ENCODE measurements at places on chromosomes 12 and 14.

GRCh38 chr12:101931498-101932326 is 54.3 kb downstream of the DRAM1 start:
- DNase-seq, result no peak

GRCh38 chr14:68658943-68659931 is 133.6 kb downstream of the ZFP36L1 start:
- DNase-seq, result no peak

DNA sequence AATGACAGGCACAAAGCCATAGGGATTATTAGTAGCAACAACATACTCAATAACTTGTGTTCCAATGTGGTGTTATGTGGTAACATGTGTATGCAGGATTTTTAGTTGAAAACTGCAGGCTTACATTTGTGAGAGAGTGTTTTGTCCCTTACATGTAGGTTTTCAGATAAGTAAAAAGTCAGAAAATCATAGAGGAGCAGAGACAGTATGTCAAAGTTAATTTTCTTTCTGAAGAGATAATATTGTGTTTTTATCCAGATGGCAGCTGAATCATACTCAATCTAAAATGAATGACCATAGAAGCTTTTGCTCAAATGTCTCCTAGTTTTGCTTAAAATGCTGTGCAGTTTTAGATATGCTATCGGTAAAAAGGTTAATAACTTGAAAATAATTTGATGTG is 277.0 kb downstream of the TRHDE start:
- DNase-seq, result no peak

DNA sequence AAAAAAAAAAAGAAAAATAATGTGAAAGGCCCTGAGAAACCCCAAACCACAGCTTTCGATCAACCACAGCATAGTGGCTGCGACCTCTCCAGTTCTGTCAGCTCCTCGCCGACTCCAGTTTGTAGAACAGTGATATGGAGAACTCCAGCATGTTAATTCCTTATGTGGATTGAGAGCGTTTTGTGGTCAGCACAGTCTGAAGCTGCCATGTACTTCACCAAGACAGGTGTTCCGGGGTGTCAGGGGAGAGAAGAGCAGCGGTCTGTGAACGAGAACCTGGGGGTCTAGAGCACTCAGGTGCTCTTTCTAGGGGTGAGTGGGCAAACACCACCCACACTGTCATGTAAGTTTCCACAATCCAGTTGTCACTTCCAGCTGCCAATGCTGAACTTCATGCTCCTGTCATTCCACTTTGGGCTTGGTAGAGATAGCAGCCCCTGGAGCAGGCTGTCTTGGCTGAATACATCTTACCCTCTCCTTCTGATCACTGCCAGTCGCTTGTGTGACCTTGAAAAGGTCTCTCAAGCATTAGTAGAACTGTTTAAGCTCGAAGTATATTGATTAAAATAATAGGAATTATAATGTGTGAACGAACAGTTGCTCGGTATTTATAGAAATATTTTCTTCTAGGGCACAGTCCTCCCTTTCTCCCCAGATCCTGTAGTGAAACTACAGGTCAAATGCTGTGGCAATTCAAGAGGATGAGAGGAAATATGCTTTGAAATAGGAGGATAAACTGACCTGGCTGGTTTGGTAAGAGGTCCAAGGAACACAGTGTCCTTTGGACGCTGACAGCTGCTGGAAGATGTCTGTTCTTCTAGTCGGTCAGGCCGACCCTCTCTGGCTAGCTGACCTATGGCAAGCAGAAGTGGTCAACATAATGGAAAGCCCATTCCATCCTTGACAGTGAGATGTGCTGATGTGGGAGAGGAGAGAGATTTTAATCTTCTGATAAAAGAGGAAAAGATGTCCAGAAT is 15.7 kb upstream of the MAX start:
- DNase-seq, result no peak

DNA sequence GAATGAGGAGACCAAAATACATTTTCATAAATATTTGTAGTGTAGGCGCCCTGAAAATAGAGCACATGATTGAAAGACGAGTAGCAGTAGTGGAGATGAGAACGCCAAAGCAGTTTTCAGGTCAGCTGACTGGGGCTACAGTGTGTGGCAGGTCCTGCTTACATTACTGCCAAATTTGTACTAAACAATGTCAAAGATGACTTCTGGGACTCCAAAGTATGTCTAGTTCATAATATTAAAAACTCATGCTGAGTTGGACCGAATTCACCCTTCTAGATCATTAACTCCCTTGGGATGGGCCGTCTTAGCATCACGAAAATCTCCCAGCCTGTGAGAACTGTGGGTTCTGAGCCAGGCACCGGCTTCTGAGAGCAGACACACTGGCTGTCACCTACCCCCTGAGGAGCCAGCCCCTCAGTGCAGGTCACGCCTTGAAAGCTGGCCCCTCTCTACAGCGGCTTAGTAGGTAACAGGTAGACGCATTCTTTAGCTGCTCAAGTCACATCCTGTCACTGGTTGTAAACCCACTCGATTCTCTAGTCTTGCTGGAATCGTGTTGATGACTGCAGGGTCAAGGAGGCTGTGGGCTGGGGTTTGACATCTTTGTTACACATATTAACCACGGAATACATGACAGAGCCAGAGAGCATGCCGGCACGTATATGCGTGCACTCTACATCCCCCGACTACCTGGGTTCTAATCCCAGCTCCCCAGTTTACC is 210.4 kb downstream of the ETV6 start:
- no peak for DNase-seq

- no peak for DNase-seq
These were observed 82.1 kb downstream of the SPTSSA start for GRCh38 chr14:34379816-34380470.

- no peak for DNase-seq
These were observed 282.1 kb downstream of the RPS29 start for GRCh38 chr14:49303946-49304516.

DNA sequence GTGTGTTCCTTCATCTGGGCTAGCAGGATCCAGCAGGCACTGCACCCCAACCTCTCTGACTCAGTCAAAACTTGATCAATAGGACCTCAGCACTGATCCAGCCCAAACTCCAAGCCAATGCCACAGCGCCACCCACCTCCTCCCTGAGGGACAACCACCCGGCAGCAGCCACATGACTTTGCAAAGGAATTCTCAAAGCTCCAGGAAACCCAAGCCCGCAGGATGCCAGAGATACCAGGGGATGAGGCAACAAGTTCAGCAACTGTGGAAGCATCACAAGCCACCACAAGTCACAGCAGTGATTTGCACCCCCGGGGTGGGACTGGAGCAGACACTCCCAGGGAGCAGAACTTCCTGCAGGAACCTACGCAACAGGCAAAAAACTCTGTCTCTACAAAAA is 37.3 kb downstream of the ACTN1 start:
- DNase-seq, result peak; percentile 68

DNA sequence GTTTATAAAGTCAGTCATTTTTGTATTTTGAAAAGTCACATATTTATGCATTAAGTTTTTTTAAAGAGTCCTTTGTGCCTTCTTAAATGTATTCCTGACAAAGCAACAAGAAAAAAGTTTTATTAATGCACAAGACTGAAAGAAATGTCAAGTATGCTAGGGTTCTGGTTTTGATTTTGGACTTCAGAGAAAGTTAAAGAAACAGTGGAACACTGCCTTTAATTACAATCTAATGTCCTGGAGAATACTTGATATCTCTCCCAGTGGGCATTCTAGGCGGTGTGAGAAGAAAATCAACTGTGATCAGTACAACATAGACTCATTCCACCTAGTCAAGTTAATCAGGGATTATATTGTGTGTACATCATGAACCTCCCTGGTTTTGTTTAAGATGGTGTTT is 49.9 kb downstream of the PRICKLE1 start:
- no peak for DNase-seq

DNA sequence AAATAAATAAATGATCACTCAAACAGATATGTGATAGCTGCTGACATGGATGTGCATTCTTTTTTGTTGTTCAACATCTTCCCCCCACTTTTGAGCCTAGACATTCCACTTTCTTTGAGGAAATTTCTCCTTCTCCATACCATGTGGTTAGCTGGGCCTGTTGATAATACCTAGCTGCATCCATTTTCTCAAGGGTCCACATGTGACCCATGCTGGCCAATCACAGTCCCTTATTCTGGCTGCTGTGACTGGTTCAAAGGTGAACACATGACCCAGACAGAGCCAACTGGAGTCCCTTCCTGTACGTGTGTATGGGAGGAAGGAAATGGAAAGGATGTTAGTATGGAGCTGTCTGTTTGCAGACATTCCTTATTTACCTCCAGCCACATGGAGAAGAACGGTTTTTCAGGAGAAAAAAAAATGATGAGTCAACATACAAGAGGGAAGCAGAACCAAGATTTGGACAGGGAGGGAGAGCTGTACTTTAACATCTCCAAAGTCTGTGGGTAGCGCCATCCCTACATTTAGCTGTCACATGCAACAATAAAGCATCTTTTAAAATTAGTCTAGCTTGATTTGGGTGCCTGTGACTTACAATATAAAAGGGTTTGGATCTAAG is 391.7 kb upstream of the TBX3 start:
- no peak for DNase-seq

- no peak for DNase-seq
These were observed 30.3 kb downstream of the PPP2R5E start for GRCh38 chr14:63512861-63513260.

- DNase-seq, result no peak
These were observed 1304.9 kb downstream of the TMEM121 start for GRCh38 chr14:106831322-106831720.

- DNase-seq, result no peak
These were observed 31.5 kb downstream of the CLEC1A start for GRCh38 chr12:10067264-10067663.

DNA sequence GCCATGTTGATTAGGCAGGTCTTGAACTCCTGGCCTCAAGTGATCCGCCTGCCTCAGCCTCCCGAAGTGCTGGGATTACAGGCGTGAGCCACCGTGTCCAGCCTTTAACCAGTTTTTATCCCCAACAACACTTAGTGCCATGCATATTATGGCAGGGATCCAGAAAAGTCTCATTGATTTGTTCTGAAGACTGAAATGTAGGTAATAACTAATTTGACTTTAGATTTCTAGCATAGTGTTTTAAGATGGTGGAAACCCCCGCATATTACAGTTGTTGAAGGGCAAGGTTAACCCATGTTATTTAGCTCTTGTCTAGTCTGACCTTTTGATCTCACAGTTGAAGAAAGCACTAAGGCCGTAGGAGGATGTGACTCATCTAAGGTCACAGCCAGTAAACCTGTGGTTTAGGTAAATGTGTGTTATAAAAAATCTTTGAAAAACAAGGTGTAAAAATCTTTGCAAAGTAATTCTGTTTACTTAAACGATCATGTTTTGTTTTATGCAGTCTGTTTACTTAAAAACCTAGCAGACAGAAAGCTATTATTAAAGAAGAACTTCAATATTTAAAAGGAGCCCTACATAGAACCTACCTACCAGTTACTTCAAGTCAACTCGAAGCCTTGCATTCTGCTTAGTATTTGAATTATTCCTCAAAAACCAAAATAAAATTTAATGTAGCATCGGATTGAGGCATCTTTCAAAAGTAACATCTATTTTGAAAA is 24.8 kb downstream of the BICDL1 start:
- no peak for DNase-seq

DNA sequence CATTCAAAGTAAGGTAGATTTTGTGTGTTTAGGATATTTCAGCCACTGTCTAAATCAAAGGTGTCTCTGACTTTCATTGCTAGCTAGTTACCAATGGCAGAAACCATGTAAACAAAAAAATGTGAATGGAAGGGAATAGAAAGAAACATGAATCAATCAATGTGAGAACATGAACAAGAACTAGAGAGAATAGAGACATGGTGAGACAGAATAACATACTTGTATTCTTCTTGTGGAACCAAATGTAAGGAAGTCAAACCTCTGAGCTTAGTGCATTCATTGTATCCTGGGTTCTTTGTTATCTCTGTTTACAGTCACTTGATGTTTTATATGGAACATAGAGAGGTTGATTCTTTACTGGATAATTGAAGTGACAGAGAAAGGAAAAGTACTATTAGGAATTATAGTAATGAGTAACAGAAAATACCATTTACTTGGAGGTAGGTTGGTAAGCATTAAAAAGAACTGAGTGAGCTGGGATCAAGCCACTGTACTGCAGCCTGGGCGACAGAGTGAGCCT is 2.6 kb upstream of the WNK1 start:
- no peak for DNase-seq

DNA sequence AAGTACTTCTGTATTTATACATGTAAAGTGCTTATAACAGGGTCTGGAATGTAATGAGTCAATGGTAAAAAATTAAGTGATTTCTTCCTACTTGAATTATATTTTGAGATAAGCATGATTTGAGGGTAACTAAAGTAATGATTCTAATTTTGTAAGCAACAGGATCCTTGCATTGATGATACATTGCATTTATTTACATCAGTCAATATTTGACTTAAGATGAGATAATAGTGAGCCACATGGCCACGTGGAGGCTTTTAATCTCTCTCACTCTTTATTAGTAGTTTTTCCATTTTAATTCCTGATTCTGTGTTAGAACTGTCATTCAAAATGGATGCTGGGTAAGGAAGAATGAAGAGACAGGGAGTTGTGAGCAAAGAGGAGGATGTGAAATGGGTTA is 298.1 kb upstream of the PRICKLE1 start:
- DNase-seq, result no peak

GRCh38 chr12:69987579-69988091 is 162.6 kb downstream of the MYRFL start:
- no peak for DNase-seq

GRCh38 chr12:77992760-77993159 is 162.1 kb downstream of the NAV3 start:
- DNase-seq, result no peak

DNA sequence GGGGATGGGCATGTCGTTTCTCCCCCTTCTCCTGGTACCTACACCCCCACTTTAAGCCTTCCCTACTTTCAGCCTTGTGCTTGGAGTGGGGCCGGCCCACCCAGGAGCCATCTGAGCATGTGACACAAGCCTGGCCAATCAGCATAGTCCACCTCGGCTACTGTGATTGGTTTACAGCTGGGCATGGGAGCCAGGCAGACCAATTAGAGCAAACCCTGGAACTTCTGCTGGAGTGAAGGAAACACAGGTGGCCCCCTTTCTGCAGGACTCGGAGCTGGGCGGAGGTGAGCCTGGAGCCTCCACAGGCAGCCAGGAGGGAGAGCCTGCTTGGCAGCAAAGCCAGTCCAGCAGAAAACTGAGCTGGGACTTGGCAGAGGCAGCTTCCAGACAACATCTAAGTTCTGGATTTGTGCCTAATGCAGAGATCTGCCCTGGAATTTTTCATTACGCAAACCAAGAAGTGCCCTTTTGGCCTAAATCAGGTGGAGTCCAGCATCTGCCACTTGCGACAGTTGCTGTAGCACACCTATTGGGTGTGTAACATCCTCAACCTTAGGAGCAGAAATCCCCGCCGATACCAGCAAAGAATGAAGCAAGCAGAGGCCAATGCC is 59.5 kb downstream of the SCARB1 start:
- peak; percentile 52 for DNase-seq
